AML-193 (cell line): ENCODE measurements at places on chromosomes 16 and 17.

GRCh38 chr16:23072769-23073549 lies 76.3 kb downstream of the USP31 start:
- no peak for DNase-seq

- no peak for DNase-seq
Observed at GRCh38 chr16:21026846-21027245, 123.8 kb downstream of the DNAH3 start.

DNA sequence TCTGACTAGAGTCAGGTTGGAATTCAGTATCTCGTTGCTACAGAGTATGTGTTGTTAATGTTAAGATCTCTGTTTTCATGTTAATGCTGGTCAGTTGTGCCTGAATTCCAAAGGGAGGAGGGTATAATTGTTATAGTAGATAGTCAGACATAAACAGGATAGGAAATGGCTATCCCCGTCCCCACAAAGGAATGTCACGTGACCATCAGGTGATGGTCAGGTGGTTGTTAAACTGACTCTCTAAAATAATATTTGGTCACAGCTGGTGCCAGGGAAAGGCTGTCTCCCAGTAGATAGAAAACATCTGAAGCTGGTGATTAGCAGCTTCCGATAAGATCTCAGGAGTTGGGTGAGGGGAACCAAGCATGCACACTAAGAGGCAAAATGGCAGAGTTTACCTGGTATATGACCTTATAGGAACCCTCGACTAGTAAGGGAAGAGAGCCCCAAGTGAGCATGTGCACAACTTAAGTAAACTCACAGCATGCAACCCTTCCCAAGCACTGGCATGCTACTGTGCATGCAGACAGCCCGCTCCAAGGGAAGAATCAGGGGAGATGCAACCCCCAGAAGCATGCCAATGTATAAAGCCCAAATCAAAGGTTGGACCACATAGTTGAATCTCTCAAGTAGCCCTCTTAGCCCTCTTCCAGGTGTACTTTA lies 27.4 kb upstream of the SLC6A2 start:
- DNase-seq = no peak

DNA sequence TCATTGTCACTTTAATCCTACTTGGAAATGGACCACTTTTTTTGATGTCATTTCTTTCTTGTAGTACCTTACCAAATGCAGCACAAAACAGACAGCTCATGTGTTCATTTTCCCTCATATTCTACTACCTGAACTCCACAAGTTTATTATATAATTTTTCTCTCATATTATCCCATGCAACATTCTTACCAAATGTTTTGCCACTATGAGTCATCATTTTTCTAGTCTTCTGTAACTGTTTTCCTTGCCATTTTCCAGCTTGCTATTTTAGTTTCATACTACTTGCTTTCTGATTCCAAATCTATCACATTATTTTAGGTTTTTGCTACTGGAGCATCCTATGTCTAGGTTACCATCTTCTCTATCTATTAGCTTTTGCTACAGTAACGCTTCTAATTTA lies 332.7 kb downstream of the ZFHX3 start:
- no peak for DNase-seq

- no peak for DNase-seq
Observed at GRCh38 chr16:86082418-86083030, 183.6 kb downstream of the IRF8 start.

DNA sequence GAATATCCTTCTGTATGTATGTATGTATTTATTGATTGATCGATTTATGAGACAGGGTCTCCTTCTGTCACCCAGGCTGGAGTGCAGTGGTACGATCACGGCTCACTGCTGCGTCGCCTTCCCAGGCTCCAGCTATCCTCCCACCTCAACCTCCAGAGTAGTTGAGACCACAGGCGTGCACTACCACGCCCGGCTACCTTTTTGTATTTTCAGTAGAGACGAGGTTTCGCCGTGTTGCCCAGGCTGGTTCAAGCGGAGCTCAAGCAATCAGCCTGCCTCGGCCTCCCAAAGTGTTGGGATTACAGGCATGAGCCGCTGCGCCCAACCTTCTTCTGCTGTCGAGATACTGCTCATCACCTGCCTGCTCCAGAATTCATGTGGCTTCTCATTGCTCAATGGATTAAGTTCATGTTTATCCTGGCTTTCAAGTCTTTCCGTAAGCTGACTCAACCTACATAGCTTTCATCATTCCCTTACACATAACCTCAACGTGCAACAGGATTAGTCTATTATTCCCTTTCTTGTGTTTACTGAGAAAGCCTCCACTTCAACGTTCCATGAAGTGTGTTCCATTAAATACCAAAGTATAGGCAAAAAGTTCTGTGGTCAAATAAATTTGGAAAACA lies 13.6 kb downstream of the TAC4 start:
- no peak for DNase-seq

DNA sequence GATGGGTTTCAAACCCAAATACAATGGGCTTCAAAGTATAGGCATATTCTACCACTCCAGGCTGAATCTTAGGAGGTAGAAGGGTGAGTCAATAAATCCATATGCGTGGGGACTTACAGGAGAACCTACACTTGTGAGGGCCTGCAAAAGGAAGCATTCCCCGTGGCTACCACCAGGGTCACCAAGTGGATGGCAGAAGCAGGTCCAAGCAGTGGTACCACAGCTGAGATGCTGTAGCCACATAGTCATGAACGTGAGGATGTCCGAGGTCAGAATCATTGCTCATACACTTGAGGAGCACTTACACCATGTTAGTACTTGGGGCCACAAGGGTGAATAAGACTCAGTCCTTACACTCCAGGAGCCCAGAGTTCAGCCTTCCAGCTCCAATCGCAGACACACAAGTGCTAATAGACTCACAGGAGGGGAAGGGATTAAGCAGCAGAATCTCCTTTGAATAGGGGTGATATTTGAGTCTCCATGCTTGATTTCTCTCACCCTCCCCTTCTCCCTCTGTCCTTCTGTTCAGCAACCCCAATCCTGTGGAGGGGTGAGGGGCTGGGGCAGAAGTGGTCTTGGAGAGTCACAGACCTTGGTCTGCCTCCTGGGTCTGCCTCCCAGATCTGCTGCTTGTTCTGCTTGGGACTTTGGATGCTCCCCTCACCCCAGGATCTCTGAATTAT lies 42.5 kb upstream of the ASIC2 start:
- no peak for DNase-seq

GRCh38 chr16:85736921-85737320 lies 14.0 kb downstream of the C16orf74 start:
- DNase-seq = no peak

- no peak for DNase-seq
Observed at GRCh38 chr17:8680466-8681169, 50.1 kb upstream of the MYH10 start.

DNA sequence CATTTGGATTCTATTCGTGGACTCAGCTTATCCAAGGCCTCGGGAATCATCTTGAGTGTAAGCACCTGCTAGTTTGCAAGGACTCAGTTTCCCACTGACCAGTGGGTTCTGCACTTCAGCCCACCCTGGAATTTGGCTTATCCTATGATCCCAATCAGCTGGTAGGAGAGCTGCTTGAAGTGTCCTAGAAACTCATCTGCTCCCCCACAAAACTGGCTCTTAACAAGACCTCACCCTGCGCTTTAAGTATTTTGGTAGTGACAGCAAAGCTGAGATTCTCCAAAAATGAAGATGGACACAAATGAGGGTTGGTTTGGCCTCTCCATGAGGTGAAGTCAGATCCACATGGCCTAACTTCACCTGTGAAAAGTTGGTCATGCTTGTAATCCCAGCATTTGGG lies 57.3 kb downstream of the NDE1 start:
- DNase-seq = no peak

- DNase-seq = no peak
Observed at GRCh38 chr17:40301315-40301714, 7.7 kb upstream of the RARA start.

GRCh38 chr17:78356101-78356713 lies 3.7 kb downstream of the SOCS3 start:
- DNase-seq = peak; percentile 84

DNA sequence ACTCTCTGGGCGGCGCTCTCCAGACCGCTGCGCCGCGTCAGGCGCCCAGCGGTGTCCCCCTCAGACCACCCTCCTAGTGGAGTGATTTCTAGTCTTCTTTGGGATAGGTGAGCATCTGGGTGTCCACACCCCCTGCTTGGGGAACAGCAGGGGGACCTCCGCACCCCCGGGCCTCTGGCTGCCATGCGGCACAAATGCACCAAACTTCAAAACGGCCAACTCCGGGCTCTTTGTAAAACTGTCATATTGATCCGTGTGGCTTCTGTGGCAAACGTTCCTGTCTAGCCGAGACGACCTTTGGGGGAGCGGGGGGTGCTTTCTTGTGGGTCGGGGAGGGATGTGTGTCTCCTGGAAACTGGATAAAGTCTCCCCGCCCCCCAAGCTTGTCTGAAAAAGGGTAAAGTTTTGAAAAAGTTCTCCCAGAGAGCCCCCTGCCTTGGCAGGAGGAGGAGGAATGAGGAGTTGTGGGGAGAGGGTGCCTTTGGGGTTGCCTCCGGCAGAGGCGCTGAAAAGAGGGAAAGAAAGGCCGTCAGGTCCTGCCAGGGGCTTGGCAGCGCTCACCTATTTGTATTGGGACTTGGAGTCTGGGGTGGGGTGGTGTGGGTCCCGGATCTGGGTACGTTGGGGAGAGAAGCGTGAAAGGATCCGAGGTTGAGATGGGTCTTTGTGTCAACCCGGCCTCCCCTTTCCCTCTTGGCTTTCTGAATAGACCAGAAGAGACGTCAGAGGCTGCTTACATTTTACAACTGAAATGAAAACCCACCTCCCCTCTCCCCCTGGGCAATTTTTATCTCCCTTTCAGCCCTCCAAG lies 2.2 kb upstream of the CHD3 start:
- no peak for DNase-seq

- no peak for DNase-seq
Observed at GRCh38 chr17:74731347-74731605, 5.8 kb upstream of the RAB37 start.

DNA sequence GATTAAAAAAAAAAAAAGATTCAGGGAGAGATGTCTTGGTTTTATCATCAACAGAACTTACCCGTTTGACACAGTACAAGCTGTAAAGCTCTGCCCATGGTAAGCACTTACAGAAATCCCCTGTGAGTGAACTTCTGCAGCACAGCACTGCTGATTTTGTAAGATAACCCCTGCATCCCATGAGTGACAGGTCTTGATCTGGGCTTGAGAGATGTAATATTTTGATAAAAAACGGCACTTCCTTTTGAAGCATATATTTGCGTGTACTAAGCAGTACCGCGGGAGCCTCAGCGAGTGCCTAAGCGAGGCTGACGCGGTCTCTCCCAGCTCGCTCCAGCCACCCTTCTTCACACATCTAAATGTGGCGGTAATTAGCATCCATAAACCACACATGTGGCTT lies 50.5 kb downstream of the IKZF3 start:
- no peak for DNase-seq

DNA sequence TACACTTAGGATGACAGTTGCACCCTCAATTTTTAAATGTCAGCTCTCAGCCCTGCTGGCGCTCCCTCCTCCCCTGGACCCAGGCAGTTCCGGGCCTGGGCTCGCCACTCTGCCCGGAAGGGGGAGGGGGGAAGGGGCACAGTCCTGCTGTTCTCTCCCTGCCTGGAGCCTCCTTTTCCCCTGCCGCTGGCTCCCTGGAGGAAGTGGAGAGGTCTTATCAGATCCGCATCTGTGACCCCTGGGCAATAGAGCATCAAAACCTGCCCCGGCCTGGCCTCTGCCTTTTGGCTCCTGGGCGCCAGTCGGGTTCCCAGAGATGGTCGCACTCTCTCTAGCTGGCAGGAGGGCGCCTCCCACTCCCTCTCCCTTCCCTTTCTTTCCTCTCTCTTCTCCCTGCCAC lies 149.3 kb downstream of the IRF8 start:
- no peak for DNase-seq

DNA sequence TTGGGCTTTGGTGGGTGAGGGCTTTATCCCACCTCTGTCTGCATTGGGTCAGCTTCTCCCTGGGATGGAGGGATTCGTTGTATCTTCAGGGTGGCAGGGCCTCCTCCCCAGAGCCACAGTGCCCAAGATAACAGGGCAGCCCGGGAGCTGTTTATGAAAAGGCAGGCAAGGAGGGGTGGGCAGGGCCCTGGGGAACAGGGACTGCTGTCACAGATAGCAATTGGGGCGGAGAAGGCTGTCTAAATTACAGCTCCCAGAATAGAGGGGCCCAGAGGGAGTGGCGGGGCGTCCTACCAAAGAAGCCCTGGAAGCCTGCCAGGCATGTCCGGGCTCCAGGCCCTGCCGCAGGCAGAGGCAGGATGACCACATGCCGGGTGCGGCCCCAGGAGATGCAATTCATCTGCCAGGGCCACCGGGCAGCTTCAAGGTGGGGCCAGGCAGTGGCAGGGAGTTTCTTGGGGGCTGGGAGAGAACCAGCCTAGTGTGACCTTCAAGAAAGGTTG lies 18.8 kb upstream of the PHOSPHO1 start:
- DNase-seq = no peak

DNA sequence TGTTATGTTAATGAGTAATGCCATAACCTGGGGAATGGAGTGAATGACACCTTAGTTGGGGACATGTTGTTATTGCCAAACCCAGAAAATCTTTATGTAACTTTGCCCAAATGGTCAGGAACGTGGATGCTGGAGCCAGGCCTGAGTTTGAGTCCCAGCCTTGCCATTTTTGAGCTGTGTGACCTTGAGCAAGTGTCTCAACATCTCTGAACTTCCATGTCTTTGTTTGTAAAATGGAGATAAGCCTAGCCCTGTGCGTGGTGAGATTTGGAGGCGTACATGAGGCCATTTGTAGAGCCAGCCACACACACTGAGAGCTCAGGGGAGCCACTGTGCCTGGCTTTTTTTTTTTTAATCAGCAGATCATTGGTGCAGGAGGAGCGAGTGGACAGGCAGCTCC lies 247.3 kb downstream of the FOXL1 start:
- no peak for DNase-seq

DNA sequence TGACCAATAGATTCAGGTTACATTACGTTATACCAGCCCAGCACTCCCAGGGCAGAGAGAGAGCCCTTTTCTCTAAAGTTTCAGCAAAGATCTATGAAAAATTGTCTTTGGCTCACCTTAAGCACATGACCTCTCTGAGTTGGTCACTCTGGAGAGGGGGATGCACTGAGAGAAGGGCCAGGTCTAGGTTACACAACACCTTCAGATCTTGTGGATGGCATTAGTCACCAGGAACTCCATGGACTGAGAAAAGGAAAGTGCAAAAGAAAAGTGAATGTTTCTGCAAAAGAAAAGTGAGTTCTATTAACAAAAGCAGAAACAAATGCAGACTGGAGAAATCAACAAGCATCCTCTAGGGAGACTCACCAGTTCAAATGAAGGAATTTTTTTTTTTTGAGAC lies 253.3 kb upstream of the SALL1 start:
- DNase-seq = no peak

GRCh38 chr16:11034481-11034931 lies 90.1 kb downstream of the CLEC16A start:
- no peak for DNase-seq
